ENCODE measurements at places on chromosomes 12 and 14.

GRCh38 chr12:6057700-6058099 lies 66.8 kb downstream of the VWF start:
- no peak for DNase-seq

- DNase-seq: no peak
Observed at GRCh38 chr12:96495155-96495554, 5.8 kb downstream of the CFAP54 start.

DNA sequence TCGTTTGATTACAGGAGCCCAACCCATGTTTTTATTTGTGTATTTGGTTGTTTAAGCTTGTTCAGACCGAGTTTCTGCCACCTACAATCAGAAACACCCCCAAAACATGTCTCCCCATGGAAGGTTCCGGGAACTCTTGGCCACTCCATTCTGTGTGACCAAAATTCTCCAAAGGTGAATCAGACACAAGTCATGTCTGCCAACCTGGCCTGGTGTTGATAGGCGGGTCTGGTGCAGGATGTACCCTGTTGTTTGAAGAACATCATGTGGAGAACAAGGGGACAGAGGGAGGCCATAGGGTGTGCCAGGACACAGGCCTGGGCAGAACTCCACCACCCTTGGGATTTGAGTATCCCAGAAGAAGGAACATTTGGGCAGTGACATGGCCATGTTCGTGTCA lies 147.1 kb upstream of the MYL2 start:
- no peak for DNase-seq

DNA sequence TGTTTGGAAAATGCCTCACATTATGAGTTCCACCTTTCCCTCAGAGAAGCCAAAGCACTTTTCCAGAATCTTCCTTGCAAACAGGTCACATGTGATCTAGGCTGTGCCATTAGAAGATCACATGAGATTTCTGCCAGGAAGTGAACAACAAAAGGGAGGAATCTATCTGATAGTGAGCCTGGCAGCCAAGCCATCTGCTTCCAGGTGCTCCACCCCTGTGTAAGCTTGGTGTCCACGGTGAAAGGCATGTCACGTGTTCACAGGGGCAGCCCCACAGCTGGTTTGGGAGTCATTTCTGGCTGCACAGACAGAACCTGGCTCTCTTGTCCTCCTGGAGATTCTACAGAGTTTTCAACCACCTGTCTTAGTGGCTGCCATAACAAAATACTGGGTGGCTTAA lies 3.5 kb upstream of the KSR2 start:
- no peak for DNase-seq

GRCh38 chr14:95364481-95365209 lies 44.9 kb upstream of the CLMN start:
- no peak for DNase-seq

DNA sequence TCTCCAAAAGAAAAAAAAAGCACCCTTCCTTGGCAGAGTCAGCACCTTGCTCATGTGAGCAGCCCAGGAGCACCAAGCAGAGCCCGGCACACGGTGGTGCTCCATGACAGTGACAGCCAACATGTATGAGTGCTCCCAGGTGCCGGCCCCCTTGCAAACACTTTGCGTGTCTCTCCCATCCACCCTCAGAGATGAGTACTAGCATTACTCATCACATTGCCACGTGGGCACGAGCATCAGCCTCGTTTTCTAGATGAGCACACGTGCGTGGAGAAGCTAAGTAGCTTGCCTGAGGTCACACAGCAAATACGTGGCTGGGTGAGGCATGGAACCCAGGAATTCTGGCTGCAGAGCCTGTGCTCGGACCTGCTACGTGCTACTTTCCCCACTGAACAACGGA lies 177.9 kb upstream of the PRMT8 start:
- no peak for DNase-seq

GRCh38 chr12:50032854-50033581 lies 7.7 kb upstream of the RACGAP1 start:
- DNase-seq: no peak

- no peak for DNase-seq
Observed at GRCh38 chr14:75411214-75411540, 16.6 kb upstream of the JDP2 start.

DNA sequence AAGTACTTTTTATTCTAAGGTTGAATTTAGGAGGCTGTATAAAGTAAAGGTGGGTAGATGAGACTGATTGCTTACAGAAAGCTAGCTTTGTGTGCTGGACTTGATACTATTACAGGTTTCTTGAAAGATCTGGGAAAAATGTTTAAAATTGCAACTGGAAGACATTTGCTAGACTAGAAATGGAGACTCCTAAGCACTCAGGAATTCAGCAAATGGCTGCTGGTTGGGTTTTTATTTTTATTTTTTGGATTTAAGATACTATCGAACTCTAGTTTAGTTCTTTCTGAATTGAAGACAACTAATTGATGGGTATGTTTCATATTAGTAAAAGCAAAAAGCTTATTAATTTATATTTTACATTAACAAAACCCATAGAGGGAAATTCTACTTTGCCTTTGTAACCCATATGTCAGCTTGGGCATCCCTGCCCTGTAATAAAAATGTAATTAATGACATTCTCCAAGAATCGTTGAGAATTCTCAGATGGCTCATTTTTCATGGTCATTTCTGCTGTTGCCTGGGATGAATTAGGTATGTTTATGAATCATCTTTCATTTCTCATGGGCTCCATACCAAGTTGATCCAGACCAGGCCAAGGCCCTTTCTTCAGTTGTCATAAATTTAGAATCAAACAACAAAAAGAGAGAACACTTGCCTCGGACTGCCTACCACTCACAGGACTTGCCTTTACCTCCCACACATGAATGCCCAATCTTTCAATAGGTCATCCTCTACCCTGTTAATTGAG lies 102.1 kb downstream of the ERGIC2 start:
- DNase-seq: no peak

DNA sequence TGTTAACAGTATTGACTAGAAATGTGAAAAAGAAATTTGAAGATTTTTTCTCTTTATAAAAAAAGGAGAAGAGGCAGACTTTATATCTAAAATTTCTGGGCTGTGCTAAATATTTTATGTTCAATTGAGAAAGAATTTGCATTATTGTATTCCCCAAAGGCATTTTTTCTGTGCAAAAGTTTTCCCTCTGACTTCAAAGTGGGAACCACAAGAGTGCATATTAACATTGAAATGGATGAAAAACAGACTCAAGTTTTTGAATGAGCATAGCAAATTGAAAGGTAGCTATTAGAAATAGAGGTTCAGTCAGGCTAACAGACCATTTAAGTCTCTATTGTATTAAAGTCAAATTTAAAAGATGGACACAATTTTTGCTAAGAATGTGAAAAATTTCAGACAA lies 95.2 kb downstream of the RASSF9 start:
- no peak for DNase-seq

DNA sequence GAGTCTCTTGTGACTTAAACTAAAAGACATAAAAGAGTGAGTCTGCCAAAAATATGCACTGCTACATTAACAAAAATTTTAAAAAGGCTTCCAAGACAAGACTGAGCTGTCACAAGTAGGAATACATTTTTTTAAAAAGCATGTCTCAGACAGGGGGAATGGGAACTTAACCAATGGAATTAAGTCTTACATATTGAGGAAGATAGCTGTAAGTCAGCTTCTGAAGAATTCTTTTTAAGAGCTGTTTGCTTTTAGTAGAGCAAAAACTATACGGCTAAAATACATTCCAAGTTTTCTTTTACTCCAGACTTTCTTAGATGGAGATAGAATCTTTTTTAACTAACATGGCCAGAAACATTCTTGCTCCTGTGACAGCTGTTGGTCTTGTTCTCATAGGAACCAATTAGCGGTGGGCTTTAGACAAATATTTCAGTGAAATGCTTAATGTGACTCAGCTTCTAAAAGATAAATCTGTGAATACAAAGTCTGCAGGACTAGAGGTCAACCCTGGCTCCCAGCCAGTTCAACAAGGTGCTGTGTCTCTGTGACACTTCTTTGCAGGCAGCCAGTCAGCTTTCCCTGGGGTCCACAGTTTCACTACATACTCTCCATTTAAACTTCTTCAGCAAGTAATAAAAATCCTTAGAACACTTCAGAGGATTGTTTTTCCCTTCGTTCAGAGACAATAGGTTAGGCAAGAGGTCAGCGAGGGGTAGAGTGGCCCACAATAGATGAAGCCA lies 187.6 kb downstream of the NAV3 start:
- DNase-seq: no peak

GRCh38 chr12:105706321-105706972 lies 376.0 kb downstream of the C12orf75 start:
- DNase-seq: no peak

DNA sequence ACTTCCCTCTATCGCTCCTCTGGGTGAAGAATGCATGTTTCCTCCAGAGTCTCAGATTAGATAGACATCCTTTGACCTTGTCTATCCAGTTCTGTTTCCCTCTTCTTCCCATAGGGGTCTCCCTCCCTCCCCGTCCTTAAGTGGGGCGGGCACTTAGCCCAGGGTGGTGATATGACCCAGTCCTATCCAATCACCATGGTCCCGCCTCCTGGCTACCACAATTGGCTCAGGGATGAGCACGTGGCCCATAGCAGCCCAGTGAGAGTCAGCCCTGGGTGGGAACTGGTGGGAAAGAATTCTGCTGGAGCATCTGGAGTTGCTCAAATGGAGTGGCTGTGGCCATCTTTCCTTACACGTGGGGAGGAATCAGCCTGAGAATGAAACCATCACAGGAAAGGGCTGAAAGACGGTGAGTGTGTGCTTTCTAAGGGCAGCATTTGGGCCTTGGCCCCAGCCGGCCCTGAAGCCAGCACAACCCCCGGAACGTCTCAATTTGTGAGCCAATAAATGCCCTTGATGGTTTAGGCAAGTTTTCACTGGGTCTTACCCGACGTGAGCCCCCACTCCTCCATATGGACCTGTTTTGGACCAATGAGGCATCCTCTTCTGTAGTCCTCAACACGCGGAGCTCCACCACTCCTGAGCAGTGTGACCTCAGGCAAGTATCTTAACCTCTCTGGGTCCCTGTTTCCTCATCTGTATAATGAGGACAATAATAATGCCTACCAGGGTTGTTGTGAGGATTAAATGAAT lies 14.4 kb upstream of the MLXIP start:
- DNase-seq: peak; percentile 97

Data from uterus (tissue), 4 donors.